NB4 (cell line): ENCODE measurements at places on chromosomes 6 and 20.

- no peak for DNase-seq
Observed at GRCh38 chr6:131749023-131749422, 38.2 kb upstream of the CTAGE9 start.

DNA sequence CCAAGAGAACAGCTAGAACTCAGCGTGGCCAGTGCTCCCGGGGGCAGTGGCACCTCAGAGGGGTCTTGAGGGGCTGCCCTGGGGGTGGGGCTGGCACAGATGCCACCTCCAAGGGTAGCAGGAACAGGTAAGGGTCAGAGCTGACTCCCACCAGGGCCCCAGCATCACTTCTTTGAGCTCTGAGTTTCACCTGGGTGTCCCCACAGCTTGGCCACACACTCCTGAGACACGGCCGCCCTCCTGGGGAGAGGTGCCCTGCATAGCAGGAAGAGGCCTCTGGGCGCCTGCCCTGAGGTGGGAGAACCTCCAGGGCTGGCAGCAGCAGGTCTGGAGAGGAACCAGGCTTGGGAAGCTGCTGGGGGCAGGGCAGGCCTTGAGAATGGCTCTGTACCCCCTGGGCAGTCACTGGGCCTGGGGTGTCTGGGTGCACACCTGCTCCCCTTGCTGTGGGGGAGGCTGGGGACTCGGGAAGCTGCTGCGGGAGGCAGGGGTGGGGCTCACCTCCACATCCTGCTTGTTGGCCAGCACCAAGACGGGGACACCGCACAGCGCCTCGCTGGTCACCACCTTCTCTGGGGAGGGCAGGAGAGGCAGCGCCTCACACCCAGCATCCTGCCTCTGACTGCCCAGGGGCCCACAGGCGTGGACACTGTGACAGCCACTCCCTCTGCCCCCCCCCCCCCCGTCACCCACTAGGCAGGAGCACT is 5.0 kb downstream of the TNFRSF6B start:
- no peak for DNase-seq

DNA sequence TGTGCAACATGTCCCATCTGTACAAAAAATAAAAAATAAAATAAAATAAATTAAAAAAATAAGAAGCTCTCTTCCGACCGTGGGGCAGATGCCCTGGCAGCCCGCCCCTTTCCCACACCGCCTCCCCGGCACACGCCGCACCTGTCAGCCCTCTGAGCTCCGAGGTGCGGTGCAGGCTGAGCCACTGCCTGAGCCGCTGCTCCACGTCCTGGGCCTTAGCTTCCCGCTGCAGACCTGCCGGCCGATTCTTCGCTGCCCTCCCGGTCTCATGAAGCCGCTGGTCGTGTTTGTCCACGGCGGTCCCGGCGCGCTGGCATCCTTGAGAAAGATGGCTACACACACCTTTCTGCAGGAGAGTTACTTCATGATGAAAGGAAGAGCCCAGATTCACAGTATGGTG is 10.7 kb upstream of the CLPSL2 start:
- DNase-seq, result no peak

DNA sequence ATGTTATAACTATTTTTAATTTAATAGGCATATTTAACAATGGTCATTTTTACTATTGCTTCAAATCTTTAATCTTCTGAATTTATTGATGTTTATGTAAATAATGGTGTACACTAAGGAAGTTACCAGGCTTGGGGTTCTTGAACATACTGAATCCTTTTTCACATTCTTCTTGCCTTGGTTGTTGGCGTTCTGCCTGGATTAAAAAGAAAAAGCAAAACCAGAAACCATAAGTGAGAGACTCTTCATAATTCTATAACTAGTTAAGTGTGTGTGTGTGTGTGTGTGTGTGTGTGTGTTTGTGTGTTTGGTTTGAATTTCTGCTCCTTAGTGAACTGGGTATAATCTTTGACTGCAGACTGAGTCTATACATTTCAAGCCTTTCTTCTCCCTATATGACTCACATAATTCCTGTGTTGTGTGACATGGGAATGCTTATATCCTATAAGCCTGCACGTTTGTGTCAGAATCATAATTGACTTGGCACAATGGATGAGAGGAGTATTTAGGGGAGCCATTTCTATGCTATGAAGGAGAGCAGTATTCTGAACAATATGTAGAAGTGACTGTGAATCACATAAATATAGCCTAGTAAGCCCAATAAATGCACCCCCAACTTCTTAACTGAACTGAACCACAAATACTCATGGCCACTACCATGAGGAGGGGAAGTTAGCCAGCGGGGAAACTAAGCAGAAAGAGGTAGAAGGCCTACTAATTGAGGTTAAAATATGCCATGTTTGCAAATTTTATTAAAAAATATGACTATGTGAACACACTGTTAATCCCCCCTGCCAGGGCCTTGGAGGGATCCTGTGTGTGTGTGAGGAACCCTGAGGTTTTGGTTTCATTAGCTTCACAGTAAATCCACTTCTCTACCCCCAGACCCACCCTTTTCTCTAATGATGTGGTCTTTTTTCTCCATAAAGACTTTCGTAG is 425.5 kb downstream of the BCKDHB start:
- no peak for DNase-seq
